Hepatic stellate cell (primary cell): ENCODE measurements at places on chromosomes 7 and 10.

DNA sequence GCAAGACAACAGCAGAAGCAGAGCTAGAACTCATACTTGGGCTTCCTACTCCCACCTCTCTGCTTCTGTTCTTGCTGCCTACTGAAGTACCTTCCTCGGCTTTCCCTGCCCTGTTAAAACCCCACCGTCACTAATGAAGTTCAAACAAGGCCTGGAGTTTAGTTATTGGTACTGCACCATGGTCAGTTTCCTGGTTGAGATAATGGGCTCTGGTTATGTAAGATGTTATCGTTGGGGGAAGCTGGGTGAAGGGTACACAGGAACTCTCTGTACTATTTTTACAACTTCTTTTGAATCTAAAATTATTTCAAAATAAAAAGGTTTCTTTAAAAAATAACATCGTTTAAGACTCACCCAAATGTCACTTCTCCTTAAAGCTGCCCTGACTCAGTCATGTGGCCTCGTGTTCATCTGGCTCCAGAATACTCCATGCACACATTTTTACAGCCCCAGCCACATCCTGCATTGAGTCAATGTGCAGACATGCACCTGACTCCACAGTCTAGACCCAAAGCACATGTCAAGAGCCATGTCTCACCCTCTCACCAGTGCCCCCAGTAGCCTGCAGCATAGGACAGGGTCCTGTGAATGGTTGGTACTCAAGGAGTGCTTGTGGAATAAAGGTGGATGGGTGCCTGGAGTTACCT lies 36.9 kb upstream of the AQP1 start:
- no peak for DNase-seq

GRCh38 chr10:15712883-15713282 lies 6.8 kb downstream of the ITGA8 start:
- no peak for DNase-seq

GRCh38 chr10:103069453-103070331 lies 123.4 kb downstream of the NT5C2 start:
- no peak for DNase-seq

- DNase-seq, result no peak
These were observed 18.8 kb upstream of the FAM170B start for GRCh38 chr10:49152663-49153062.

DNA sequence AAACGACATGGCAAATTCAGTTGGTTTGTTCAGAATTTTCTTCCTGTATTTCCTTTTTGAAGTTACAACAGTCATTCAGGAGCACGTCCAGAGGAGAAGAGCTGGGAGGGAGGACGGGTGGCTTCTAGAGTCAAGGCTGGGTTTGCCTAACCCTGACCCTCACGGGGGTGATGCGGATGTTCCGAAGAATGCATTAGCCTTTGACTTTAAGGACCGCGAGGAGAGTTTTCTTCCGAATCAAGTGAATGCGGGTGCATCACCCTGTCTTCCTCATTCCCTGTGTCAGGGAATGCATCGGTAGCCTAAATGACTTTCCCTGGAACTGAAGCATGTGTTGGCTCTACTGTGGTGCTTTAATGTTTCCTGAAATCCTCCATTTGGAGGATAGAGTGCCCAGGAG lies 396.6 kb upstream of the GALNT17 start:
- DNase-seq, result no peak

- no peak for DNase-seq
These were observed 115.7 kb upstream of the KMT2C start for GRCh38 chr7:152551304-152552036.

DNA sequence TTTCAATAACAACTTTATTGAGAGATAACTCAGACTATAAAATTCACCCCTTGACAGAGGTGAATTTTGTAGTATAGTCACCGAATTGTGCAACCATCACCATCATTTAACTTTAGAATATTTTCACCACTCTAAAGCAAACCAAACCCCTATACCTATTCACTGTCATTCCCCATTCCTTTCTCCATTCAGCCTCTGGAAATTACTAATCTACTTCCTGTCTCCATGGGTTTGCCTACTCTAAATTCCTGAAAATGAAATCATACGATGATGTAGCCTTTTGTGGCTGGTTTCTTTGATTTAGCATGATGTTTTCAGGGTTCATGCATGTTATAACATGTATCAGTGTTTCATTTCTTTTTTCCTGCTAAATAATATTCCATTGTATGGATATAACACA lies 15.6 kb upstream of the LMTK2 start:
- no peak for DNase-seq

DNA sequence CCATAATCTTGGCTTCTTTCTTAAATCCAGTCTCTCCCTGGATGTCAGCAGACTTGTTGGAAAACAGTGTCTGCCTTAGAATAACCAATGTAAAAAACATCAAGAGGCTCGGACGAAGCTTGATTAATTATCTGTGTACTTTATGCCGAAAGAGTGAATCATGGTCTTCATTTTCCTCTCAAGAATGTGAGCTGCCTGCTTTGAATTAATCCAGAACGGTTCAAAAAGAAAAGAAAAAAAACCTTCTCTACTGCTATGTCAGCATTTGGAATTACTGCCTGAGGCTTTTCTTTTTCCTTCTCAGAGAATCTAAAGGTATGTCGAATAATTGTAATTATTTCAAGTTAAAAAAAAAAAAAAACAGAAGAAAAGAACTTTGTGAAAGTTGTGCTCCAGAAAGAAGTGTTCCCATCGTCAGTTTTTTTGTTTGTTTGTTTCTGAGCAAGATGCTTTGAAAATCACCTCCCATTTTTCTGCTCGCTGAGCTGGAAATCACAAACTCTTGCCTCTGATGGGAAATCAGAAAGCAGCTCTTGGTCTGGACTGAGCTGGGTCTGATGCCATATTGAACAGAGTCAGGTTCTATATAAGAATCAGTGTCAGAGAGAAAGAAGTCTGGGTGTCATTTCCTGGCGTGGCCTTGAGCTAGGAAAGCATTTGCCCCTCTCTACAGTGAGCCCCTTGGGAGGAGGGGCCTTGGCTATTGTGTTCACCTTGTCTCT lies 20.2 kb downstream of the PLPP4 start:
- no peak for DNase-seq

- no peak for DNase-seq
These were observed 197.5 kb downstream of the C7orf25 start for GRCh38 chr7:42714356-42714755.

DNA sequence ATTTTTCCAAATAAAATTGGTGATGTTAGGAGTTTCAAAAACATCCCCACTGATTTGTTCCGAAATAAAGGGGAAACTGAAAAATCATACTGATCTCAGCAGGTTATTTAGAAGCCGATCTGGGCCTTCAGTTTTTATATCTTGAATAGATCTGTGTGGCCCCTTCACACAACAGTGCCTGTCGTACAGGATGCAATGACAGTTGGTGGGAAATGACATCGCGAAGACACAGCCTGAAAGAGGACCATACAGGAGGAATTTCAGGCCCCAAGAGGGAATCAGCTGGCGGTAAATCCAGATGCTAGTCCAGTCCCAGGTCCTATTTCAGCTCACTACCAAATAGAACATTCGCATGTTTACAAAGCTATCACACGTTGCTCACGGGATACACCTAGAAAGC lies 3.0 kb downstream of the H2BK1 start:
- no peak for DNase-seq

GRCh38 chr10:45581216-45581549 lies 91.4 kb downstream of the ZFAND4 start:
- no peak for DNase-seq

DNA sequence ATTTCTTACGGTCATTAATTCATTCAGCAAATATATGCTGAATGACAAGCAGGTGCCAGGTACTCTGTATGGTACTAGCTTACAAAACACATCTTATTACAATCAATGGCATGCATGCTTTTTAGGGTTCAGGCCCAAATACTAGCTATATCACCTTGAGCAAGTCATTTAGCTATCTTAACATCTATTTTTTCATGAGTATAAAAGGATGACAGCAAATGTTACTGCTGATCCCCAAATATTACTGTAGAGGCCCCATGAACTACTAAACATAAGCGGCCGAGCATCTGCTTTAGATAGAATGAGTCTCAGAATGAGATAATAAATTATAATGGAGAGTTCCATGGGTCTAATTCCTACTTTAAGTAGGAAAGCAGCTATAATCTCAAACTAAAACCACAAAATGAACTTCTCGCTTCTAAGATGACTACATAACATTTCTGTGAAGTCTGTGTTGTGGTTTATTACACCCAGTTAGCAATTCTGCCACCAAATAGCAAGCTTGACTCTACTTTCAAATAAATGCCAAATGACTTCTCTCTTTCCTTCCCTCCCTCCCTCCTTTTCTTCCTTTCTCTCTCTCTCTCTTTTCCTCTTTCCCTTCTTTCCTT lies 113.7 kb upstream of the LRRN3 start:
- no peak for DNase-seq

GRCh38 chr7:135459951-135460567 lies 49.8 kb downstream of the CNOT4 start:
- no peak for DNase-seq

DNA sequence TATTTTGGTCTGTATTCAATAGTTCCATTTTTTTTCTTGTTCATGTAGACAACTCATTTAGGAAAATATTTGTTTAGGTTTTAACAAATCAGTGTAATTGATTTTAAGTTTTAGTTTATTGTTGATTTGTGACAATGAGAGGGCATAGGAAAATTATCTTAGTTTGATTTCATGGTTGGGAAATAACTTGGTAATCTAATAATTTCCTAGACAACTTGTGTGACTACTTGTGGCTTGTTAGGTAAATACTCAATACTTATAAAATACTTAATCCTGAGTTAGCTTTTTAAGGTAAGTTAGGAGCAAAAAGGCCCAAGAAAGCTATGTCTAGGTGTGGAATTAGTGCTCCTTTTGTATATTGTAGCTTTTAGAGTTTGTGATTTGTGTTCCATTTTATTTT lies 65.4 kb downstream of the ZNRF2 start:
- DNase-seq, result no peak

DNA sequence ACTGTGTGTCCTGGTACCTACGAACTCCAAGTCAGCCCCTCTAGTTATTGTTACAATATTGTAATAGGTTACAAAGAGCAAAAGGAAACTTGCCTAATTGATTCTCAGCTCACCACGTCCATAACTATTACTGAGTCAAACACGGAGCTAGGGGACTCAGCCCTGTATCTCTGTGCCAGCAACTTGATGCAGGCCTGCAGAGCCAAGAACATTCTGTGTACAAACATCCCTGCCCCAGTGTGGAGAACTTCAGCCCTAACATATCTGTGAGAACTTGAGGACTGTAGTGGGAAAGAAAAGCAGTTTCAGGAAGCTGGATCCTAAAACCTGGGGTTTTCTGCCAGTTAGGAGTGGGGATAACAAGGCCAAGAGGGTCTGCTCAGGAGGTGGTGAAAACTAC lies 114.9 kb upstream of the PRSS58 start:
- DNase-seq, result no peak

DNA sequence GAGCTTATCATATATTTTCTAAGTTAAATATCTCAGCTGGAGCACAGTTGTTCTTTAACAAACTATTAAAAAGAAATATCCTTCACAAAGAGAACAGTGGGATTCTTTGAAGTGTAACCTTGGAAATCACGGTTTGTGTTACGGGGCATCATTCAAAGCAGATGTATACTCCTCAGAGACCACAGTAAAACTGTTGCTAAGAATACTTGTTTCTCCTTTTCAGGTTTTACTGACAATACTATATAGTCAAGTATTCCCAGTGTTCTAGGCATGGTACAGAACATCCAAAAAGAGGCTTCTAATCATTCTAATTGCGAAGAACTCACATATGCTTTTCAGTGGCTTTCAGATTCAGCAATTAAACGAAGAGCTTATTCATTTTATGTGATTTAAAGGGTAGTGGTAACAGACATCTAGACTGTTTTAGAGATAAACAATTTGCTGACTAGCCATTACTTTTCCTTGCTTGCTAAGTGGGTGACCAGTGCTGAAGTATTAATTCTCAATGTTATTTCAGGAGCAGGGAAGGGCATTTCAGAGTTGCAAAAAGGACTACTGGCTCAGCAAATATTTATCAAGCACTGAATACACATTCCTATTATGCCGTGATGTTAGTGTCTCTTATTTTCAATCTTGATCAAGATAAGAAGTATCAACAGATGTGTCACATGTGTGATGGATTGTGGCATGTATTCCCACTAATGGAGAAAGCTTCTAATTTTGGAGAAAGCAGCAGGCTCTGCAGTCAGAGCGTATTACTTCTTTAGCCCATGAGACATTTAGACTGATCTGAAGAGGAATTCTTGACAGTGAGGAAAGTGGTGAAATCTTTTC lies 236.8 kb downstream of the RNLS start:
- DNase-seq, result no peak

GRCh38 chr10:802506-802905 lies 113.0 kb upstream of the DIP2C start:
- DNase-seq, result no peak

- no peak for DNase-seq
These were observed 236.2 kb upstream of the PITRM1 start for GRCh38 chr10:3408603-3409365.

GRCh38 chr10:2949948-2950354 lies 117.4 kb upstream of the PFKP start:
- DNase-seq, result no peak

DNA sequence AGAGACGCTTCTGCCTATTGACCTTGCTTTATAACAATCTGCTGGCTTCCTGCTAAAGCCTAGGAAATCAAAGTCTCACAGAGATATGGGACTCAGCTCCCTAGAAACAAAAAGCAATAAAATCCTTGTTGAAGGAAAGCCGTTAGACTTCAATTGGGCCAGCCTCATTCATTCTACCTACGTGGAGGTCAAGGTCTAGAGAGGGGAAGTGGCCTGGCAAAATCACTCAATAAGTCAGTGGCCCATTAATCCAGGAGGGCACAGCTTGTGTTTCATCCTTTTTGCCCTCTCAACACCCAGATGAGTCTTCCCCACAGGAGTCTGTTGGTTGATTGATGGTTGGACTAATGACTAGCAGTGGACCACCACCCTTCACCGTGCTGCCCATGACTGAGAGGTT lies 40.5 kb upstream of the ACSL5 start:
- DNase-seq, result no peak

- no peak for DNase-seq
These were observed 312.7 kb upstream of the RNF32 start for GRCh38 chr7:156327916-156328315.

DNA sequence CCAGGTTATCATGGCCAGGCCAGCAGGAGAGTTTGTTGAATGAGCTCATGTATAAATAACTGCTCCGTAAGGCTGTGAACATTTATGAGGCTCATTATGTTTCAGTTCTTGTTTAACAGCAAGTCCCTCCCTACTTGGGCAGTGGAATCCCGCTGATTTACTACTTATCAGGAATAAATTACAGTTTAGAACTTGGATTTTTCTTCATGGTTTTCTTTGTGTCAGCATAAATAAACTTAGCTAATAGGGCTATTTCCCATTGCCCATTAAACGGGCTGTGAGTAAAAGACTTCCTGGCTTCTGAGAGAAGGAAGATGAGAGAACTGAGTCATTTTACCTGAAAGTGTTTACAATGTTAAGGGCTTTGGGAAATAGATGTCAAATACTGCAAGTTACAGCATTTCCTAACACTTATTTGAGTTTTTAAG lies 701.6 kb upstream of the ANKRD30A start:
- no peak for DNase-seq

DNA sequence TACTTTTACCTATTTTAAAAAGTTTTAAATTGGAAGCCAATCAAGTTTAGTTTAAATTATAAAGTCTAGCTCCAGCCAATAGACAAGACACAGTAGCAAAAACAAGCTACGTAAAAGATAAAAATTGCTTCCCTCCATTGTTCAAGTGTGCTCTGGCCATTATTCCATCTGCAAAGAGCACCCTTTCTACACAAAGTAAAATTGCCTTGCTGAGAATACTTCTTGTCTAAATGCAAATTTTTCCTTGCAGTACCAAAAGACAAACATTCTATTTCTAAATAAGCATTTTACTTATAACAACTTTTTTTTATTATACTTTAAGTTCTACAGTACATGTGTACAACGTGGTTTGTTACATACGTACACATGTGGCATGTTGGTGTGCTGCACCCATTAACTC lies 75.9 kb upstream of the ZNF746 start:
- no peak for DNase-seq
